ENCODE measurements at places on chromosomes 1 and 21. TPM values are rescaled to one million over a fixed set of nuclear protein-coding genes. Genes with fewer than 3 reads are reported as not detected.

AMY1C gene
- total RNA-seq: not detected

DBT gene
- total RNA-seq: 9.6 TPM

GRCh38 chr1:172761581-172762486, 102.9 kb downstream of the FASLG start:
- DNase-seq: peak; percentile 61

GRCh38 chr1:56654126-56654923, 9.2 kb downstream of the PRKAA2 start:
- DNase-seq: no peak

- no peak for DNase-seq
Measured at GRCh38 chr1:87348341-87349019, 19.8 kb downstream of the LMO4 start.

DNA sequence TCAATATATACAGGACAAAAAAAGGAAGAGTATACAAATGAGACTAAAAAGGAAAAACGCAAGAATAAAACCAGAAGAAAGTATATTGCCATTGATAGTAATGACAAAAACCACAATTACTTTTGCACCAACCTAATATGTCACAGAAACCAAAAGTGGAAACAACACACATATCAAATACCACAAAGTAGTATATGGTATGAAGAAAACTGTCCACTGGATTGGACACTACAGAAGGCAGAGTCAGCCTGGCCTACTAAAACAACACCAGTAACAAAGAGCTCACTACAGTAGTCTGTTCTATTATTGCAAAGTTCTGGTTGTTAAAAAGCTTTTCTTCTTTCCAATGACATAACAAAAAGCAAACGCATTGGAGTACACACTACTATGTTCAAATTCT, 17.7 kb downstream of the TESK2 start:
- no peak for DNase-seq

DNA sequence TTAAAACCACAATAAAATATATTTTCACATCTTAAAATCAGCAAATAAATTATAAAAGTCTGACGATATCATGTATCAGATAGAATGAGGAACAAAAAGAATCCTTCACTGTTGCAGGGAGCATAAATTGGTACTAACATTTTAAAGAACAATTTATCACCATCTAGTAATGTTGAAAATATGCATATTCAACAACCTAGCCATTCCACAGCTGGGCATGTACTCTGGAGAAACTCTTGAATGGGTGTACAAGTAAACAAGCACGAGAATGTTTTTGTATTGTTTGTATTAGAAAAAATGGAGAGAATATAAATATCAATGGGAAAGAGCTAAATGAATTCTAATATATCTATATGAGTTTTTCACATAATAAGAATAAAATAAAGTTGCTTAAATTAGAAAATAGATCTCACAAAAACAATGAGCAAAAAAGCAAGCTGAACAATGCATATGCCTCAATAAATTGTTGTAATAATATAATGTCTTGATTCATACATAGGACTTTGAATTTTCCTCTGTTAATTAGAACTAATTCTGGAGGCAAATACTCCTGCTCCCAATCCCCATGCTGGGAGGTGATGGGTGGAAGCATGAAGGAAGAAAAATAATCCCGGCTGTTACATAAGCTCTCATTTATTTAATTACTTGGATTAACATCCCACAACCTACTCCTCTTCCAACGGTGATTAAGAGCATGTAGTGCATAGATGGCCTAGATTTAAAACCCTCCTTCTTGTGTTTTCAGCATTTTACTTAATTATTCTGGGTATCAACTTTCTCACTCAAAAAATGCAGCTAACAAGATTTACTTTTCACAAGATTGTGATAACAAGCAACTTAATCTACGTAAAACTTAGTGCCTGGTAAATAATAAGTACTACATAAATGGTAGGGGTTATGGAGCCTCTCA, 5.5 kb upstream of the FMO2 start:
- DNase-seq: no peak

GRCh38 chr21:31382060-31382459, 38.0 kb upstream of the TIAM1 start:
- no peak for DNase-seq

DNA sequence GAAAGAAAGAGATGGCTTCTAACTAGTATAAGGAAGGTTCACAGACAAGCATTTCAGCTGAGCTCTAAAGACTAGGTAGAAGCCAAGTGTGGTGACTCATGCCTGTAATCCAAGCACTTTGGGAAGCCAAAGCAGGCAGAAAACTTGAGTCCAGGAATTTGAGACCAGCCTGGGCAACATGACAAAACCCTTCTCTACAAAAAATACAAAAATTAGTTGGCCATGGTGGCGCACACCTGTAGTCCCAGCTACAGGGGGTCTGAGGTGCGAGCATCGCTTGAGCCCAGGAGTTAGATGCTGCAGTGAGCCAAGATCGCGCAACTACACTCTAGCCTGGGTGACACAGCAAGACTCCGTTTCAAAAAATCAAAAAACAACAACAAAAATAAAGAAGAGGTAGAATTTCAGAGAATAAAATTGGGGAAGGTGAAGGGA, 27.8 kb downstream of the FBXO42 start:
- peak; percentile 70 for DNase-seq

- DNase-seq: no peak
Measured at GRCh38 chr1:164792410-164793004, 233.5 kb downstream of the PBX1 start.

- DNase-seq: no peak
Measured at GRCh38 chr1:9322661-9323244, 30.1 kb downstream of the SPSB1 start.

DNA sequence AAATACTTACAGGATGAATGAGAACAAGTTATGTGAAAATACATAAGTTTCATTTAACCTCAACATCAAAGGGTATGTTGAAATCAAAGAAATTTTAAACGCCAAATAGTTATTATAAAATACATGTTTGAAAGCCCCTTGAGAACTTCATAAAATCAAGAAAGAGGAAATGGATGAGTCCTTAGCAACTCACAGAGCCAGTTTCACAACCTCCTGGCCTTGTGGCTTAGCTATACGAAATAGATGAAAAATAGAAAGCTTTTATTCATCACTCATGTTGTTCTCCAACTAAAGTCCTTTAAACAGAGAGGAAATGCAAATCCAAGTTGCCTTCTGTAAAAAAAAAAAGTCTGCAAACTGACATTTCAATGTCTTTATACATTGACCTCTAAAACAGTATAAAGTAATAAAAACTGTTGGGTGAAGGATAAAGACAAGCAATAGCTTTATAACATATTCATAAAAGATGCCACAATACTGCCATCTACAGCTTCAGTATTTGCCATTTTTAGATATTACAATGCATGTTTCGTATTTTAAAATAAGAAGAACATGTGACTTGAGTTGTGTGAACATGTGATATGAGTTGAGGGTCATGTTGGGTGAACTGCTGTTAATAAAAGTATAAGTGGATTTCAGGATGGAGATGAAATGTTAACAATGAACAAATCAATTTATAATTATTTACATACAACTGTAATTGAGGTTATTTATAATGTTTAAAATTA, 847.8 kb downstream of the MRPL39 start:
- peak; percentile 19 for DNase-seq

- no peak for DNase-seq
Measured at GRCh38 chr1:103917795-103918194, 168.1 kb downstream of the AMY1C start.

DNA sequence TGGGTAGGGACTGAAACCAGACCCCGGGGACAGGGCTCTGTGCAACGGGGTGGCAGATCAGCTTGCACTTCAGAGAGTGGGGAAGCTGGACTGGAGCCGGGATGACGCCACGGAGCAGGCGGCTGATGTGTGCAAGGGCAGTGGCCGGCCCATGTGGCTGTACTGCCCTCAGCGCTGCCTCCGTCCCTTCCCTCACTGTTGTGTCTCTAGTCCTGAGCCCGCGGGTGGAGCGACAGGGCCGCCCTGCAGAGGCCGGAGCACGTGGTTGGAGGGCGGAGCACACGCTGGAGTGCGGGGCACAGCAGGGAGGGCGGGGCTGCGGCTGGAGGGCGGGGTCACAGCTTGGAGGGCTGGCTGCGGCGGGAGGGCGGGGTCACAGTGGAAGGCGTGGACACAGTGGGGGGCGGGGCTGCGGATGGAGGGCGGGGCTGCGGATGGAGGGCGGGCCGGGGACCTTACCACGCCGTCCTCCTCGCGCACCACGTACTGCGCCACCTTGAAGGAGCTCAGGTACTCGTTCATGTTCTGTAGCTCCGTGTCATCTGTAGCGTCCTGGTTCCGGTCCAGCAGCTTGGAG, 52.4 kb downstream of the CHD5 start:
- DNase-seq: no peak

GRCh38 chr21:45974073-45975019, 7.2 kb upstream of the COL6A1 start:
- no peak for DNase-seq

GRCh38 chr1:2894381-2895041, 93.0 kb upstream of the TTC34 start:
- DNase-seq: no peak

- no peak for DNase-seq
Measured at GRCh38 chr1:244858357-244858756, 6.0 kb downstream of the HNRNPU start.

DNA sequence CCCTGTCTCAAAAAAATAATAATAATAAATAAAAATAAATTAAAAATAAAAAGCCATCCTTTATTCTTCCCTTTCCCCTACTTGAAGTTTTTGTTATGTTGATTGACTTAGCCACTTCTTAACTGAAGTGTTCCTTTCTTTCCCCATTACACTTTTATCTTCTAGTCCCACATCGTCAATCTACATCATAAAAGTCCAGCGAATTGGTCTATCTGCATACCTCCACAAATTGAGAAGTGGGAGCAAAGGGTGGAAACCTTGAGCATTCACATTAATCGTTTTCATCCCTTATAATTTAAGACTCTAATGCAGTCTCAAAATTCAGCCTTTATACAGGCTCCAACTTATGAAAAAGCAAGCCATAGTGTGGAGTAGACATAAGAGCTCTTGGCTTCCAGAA, 6.5 kb upstream of the ZYG11A start:
- DNase-seq: no peak

Data from foreskin keratinocyte (primary cell).